ENCODE measurements at places on chromosomes 16 and 17. TPM values are rescaled to one million over a fixed set of nuclear protein-coding genes. Genes with fewer than 3 reads are reported as not detected.

YPEL2 gene
- 8.9 TPM for total RNA-seq

PYDC1 gene
- 0.78 TPM for total RNA-seq

TRPV3 gene
- total RNA-seq: 0.47 TPM

TRIM37 gene
- 114 TPM for total RNA-seq
